ENCODE measurements at places on chromosomes 4 and X. TPM values are rescaled to one million over a fixed set of nuclear protein-coding genes. Genes with fewer than 3 reads are reported as not detected.
A peak's percentile ranks its signal among the peaks of the same experiment; 100 is the strongest.

Gene HSFX1
- total RNA-seq: 1.8 TPM

Gene SSR4
- total RNA-seq: 179 TPM

Gene FSTL5
- total RNA-seq: not detected

Gene RBM47
- total RNA-seq: 0.79 TPM

Gene OGT
- 442 TPM for total RNA-seq

GRCh38 chr4:26288355-26288909 is 32.4 kb upstream of the RBPJ start:
- DNase-seq: no peak

GRCh38 chr4:3201718-3202702 is 46.9 kb upstream of the MSANTD1 start:
- DNase-seq: peak; percentile 84

DNA sequence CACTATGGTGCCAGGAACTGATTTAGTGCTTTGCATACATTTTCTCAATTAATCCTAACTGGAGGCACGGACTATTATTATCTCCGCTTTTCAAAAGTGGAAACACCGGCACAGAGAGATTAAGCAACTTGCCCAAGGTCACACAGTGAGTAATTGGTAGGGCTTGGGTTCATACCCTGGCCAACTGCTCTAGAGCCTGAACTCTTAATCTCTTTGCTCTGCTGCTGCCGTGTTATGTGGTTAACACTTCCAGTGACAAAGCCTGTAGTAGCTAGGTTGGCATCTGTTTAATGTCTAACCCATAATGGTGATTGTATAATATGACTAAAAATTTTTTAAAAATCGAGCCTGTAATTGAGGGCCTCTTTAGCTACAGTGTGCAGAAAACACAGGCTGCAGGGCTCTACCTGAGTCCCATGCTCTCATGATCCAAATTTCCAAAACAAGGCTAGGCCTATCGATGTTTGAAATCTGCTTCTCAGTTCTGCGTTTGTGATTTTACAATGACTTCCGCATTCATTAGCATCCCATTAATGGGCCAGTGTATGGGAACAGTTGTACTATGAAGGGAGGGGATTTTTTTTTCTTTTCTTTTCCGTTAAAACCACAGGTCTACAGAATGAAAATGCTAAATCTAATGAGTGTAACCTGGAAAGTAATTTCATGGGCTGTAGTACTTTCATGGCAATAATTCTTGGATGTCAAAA is 219.3 kb upstream of the JADE1 start:
- no peak for DNase-seq

DNA sequence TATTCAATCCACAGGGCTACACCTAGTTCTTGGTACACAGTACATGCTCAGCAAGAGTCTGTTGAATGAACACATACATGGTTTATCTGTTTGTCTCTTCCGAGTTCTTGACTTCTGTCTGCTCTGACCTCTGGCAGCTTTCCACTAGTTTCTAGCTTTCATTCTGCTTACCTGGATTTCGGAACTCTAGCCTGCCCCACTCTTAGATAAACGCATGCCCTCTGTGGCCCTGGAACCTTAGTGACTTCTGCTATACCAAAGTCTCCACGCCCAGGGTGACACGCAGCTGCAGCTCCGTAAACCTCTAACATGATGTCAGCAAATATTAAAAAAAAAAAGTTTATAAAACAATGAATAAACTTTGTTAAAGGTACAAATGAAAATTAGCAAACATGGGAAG is 1.3 kb upstream of the SLC25A4 start:
- no peak for DNase-seq

- no peak for DNase-seq
Measured at GRCh38 chr4:17027495-17027894, 129.1 kb upstream of the LDB2 start.

DNA sequence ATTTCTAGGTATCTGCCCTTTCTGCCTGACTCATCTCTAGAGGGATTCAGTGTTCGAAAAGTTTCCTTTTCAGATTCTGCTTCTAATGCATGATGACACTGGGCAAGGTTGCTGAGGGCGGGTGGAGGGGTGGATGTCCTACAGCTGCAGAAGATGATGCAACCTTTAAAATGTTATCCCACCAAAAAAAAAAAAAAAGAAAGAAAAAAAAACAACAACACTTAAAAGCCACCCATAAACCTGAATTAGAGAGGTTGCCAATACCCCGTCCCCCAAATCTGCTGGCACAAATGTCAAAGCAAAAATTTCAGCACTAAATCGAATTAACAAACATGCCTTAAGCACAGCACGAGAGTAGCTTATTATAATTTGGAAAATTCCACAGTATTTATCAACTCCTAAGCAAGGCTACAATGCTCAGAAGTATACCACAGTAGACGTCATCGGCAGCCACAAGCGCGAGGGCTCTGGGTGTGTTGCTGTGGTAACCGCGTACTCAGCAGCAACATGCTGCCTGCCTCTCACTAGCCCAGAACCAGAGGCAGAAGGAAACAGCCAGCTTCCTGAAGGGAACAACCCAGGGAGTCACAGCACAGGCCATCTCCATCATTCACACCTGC is 167.5 kb upstream of the MAP3K15 start:
- no peak for DNase-seq

DNA sequence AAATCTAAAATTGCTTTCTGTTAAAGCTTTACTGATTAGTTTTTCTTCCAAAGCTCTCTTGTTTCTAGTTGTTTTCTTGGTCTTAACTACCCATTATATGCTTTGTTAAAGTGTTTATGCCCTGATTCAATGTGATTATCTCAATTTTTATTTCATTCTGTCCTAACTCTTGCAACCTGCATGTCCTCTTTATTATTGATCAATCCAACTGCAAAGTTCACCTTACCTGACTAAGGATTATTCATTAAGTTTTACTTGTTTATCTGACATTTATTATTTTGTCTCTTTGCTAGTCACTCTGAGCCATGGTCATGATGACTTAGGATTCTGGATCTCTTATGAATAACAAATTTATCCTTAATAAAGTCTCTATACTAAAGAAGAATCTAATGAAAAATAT is 15.8 kb downstream of the UGT2B10 start:
- no peak for DNase-seq

DNA sequence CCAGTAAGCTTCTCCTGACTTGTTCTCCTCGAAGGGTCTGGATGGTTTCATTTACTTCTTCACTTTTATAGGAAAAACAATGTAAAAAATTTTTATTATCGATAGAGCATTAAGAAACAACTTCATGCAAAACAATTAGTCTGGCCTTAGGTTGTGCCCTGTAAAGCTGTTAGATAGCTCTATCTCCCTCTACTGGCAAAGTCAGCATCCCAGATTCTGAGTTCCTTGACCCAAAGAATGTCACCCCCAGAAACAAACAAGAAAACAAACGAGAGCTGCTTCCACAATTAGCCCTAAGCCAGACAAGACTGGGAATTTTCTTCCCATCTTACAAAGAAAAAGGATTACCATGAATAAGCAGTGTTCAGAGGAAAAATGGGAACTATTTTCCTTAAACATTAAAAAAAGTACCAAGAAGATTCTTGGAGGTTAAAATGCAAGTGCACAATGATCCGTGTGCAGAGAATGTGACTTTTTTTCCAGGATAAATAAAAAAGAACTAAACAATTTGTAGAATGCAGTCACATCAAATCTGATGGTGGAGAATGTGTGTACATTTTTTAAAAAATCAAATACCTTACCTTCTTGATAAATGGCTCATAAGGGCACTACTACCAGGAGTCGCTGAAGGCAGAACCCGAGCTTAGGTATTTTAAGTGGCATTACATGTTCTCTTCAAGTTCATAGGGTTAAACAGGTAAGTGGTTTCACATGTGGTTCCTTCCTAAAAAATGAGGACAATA is 293.2 kb downstream of the FBXO8 start:
- no peak for DNase-seq

DNA sequence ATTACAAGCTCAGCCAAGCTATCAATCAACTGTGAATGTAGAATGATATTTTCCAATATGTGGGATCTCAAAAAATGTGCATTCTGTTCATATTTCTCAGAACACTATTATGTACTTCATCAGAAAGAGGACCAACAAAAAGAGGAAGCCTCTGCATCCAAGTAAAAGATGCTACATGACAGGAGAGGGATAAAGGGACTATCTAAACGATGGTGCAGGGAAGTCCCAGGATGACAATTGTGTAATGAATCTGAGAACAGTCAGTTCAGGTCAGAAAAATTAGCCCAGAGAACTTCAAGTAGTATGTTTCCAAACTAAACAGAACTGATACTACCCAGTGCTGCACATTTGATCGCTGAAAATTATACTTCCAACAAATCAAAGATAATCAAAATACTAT is 127.0 kb downstream of the ZNF330 start:
- no peak for DNase-seq

DNA sequence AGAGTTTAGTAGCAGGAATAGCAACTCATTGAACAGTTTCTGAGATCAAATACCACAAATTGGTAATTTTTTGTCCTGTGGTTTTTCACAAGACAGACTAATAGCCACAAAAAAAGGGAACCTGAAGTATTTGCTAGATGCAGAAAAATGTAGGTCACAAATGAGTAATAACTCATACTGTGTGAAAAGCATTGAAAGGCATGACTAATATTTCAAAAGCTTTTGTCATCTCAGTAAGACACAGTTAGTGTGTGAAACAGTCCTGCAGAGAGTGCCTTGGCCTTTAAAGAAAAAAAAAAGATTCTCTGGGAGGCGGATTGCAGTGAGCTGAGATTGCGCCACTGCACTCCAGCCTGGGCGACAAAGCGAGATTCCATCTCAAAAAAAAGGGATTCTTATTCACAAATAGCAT is 31.4 kb upstream of the SLC25A31 start:
- DNase-seq: no peak

GRCh38 chr4:127357765-127358164 is 275.0 kb upstream of the INTU start:
- no peak for DNase-seq

- no peak for DNase-seq
Measured at GRCh38 chr4:108649863-108650211, 562 bp upstream of the OSTC start.

- DNase-seq: no peak
Measured at GRCh38 chr4:157808796-157809383, 363.9 kb downstream of the GASK1B start.

DNA sequence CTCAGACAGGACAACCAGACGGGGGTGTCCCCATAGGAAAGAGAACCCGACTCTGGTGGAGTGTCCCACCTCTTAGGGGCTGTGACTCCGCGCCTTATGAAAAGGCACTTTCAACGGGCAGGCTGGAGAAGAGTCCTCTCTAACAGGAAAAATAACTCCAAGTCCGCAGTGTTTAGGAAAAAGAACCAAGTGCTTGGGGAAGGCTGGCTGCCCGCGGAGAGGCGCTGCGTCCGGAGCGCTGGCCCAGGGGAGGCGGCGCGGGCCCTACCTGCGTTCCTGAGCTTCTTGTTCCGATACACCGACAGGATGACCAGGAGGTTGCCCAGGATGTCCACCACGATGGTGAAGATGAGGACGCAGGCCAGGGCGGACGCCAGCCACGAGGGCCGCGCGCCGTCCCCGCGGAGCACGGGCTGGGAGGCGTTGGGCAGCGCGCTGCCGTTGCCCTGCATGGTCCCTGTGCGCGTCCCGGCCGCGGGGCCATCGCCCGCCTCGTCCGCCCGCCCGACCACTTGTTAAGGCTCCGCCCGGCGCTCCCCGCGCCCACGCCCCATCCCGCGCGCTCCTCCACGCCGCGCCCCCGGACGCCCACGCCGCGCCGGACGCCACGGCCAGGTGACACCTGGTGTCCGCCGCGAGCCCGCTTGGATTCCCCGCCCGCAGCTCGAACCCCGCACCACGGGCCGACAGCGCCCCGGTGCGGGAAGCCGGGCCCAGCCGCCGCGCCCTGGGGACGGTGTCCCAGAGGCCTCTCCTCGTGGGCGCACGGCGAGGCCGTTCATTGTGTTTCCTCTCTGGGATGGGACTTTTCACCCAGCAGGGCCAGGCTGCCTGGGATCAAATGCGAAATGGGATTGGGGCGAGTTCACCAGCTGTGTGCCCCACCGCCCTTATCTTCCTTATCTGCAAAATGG is at the start of gene MTNR1A:
TSS of gene MTNR1A (minus strand) at position 654 of the 914 bp plus-strand sequence. CDS start at position 452, 202 bp downstream.
- DNase-seq: no peak

DNA sequence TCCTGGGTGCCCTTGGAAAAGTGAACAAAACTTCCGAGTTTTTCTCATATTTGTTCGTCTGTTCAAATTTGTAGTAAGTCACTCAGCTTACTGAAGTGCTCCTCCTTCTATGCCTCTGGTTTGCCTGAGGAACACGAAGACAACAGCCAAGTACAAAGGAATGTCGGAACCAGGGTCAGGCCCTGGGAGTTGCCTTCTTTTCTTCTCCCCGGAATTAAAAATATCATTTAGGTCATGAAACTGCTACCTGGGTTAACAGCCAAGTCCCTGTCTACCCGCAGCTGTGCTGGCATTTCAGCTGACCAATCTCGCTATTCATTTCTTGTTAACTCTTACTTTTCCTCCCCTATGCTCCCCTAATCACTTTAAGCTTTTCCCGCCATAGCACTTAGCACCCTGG is 137.6 kb upstream of the TEX13D start:
- DNase-seq: no peak

GRCh38 chr4:153555730-153556434 is 89.7 kb downstream of the TMEM131L start:
- no peak for DNase-seq

- no peak for DNase-seq
Measured at GRCh38 chrX:1614927-1615326, at the start of gene ASMT. Gene ASMT (plus strand): TSS chrX:1615059. CDS start chrX:1615200, 141 bp downstream.

GRCh38 chr4:121168446-121169281 is 4.5 kb upstream of the TNIP3 start:
- DNase-seq: no peak

- DNase-seq: no peak
Measured at GRCh38 chrX:27675493-27675892, 85.3 kb downstream of the DCAF8L2 start.

- DNase-seq: no peak
Measured at GRCh38 chr4:154854362-154854761, 73.3 kb downstream of the RBM46 start.
